ENCODE measurements at places on chromosomes 6 and 20.

DNA sequence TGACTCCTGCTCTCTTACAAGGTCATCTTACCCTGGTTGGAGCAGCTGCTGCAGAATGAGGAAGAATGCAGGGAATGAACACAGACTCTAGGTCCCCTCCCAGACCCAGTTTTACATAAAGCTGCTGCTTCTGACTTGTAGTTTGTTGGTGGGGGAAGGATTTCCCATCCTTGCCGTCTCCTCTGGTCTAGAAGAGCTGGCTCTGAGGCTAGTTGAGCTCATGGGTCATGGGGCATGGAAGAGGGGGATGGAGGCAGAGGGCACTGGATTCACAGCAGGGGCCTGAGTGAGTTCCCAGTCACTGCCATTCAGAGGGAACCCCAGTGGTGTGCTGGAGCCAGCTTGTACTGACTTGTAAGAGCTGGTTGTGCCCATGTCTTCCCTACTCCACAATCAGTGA lies 9.2 kb upstream of the GUCA1A start:
- DNase-seq, result no peak

DNA sequence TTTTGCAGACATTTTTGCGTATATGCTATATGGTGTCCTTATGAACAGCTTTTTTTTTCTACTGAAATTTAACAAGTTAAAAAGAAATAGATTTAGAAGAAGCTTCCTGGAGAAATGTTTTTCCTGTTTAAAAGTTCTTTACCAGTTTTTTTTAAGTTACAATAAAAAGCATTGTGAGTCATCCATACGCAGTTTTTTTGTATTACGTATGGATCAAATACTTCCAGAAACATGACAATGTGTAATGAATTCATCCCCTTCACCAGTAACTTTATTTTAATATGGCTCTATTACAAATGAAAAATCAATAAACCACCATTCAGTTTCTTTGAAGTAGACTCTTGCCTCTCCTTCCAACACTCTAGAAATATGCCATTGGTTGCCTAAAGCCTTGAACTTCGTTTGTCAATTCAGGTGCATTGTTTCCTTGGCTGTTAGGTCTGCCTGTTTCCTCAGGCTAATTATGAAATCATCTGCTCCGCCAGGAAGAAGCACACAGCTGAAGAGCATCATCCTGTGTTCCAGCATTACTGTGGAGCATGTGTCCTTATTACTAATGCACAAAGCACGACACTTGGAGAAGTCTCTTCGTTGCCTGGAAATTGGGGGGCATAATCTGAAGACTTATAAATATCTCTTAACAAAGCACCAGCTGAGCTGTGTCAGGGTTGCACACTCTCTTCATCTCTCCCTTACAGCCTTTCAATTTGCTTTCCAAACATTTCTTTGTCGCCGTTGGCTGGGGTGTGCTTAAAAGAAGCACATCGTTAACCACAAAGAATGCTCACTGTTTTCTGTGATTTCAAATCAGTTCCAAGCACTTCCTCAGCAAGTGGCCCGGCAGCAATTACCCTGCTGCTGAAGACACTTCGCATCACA lies 9.6 kb downstream of the MOXD1 start:
- no peak for DNase-seq

DNA sequence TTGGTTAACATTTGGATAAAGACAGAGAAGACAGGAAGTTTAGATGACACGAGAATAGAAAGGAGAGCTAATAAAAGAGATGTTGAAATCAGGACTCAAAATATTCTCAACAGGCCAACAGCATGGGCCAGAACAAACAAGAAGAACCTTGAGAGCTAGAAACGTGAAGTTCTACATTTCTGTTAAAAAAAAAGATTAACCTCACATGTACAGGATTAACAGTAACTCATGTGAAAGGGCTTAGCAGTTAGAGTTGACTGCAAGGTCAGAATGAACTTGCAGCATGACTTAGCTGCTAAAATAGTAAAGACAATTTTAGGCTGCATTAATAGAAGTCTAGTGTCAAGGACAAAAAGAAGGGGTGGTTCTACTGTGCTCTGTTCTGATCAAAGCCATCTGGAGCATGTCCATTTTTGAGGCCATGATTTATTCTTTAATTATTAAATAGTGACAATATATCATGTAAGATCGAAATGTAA lies 331.1 kb upstream of the HSF2 start:
- no peak for DNase-seq

DNA sequence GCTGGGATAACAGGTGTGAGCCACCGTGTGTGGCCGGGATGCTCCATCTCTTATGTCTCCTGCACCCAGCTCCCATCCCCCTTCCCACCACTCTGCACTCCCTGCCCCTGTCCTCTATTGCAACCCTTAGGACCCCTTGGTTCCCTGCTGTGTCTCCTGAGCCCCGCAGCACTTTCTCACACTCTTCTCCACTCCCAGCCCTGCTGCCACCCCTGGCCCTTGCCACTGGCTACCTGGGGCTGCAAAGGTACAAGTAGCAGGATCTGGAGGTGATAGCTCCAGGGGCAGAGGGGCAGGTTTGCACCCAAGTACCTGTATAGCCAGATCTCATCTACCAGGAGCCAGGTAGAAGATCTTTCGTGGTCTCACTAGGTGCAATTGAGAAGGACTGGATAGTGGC lies 6.6 kb upstream of the CPXM1 start:
- no peak for DNase-seq

DNA sequence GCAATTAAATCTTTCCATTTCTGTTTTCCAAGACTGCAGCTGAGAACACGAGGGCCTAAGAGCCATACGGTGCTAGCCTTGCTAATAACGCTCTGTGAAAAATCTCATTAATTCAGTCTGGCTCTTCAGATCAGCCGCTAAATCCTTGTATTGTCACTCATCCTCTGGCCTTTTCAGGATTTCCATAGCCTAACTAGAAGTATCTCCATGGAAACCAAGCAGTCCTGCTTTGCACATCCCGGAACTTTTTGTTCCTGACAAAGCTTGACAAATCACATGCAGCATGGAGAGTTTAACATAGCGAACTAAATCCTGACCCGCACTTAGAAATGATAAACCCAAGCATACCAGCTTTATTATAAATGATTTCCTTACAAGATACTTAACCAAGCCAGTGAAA lies 383.7 kb downstream of the CD83 start:
- DNase-seq, result no peak

GRCh38 chr6:149318581-149319286 lies 1.2 kb downstream of the TAB2 start:
- DNase-seq, result no peak

- DNase-seq, result no peak
These were observed 20.9 kb downstream of the IL17A start for GRCh38 chr6:52207066-52207465.

GRCh38 chr20:14375416-14375985 lies 38.1 kb upstream of the FLRT3 start:
- DNase-seq, result no peak

DNA sequence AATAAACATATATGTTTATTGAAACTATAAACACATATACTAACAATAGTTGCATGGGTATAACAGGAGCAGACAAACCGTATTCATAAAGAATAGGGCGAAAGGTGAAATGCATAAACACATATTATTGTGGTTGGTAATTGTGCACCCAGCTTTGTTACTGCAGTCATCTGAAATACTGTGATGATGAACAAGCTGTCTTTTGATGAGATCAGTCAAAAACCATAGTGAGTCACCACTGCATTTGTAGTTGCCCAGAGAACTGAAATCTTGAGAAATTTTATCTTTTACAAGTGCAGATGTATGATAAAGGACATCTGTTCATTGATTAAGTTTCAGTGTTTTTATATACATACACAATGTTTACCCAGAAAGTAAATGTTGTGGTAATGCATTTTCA lies 133.7 kb downstream of the MYO6 start:
- no peak for DNase-seq

DNA sequence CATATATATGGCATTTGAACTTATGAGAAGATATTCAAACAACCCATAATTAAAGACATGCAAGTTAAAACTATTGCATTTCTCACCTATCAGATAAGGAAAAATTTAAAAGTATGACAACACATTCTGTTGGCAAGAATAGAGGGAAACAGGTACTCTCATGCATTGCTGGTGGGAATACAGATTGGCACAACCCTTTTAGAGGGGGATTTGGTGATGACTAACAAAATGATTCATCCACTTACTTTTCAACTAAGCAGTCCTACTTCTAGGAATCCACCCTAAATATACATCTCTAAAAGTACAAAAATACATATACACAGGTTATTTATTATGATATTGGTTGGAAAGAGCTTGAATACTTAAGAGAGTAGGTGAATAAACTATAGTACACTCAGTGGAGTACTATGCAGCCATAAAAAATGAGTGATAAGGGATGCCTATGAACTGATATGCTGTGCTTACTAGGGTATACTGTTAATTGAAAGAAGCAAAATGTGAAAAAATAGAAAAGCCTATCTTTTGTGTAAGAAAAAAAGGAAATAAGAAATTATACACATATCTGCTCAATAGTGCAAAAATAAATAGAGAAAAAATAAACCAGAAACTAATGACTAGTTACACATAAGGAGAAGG lies 42.2 kb downstream of the ADAT2 start:
- no peak for DNase-seq

DNA sequence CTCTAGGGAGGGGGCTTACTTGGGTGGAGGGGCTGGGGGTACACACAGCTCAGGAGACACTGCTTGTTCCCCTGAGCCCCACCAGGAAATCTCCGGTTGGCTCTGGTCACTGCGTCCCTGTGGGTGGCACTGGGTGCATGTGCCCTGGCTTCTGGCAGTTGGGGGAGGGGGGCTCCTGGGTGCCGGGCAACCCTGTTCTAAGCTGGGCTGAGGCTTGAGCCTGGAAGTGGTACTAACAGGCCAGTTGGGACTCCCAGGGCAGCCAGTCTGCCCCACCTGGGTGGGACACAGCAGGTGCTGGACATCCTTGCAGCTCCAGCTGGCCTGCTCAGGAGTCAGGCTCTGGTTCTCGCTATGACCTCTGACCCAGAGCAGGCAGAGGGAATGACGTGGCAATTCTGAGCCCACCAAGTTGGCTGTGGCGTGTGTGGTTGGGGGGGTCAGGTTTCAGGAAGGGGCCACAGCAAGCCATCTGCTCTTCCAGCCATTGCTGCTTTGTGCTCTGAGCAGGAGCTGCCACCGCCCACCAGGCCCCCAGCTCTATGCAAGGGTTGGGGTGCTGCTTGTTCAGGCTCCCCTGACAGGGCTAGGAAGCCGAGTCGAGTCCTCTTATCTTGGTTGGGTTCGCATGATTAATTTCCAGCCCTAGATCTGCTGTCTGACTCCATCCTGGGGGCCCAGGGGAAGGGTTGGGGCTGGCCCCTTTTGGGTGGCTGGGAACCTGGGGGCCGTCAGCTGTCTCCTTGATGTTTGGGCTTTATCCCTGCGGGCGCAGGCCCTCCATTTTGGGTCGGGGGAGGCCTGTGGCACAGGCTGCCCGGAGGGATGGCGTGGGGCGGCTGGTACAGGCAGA lies 590 bp downstream of the C20orf204 start:
- DNase-seq, result no peak

- DNase-seq, result no peak
These were observed 193.5 kb downstream of the UBE3D start for GRCh38 chr6:82872185-82872584.

DNA sequence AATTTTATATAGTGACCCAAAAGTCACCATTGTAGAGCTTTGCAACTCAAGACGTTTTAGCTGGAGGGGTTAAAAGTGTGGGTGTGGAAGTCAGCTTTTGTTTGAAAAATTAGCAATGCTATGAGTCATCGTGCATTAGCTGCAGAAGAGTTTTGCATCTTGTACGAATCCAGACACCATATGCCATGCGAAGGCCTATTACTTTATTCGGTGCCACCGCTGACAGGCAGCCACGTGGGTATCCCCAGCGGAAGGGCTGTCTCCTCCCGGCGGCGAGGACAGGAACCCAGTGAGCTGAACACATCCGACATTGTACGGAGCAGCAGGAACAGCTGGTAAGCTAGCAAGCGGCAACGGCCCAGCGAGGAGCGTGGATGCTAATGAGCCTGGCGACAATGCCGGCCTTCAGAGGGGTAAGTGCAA lies 84.4 kb downstream of the INSM1 start:
- DNase-seq, result peak; percentile 64

GRCh38 chr6:152946995-152947394 lies 35.8 kb downstream of the FBXO5 start:
- DNase-seq, result no peak

DNA sequence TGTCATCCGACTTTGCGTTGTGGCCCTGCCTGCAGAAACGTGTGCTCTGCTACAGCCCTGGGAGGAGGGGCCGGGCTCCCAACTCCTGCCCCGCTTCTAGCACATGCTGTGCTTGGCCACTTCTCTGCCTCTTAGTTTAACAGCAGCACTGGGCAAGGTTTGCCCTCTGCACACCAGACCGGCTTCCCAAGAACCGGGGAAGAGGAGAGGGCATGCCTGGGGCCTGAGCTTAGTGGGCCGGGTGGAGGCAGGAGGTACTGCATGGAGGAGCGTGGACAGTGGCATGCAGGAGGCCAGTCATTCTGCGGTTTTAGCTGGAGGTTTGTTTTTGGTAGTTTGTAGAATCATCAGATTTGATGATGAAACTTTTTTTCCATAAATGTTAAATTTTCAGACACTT lies 45.5 kb downstream of the CEP43 start:
- DNase-seq, result no peak

DNA sequence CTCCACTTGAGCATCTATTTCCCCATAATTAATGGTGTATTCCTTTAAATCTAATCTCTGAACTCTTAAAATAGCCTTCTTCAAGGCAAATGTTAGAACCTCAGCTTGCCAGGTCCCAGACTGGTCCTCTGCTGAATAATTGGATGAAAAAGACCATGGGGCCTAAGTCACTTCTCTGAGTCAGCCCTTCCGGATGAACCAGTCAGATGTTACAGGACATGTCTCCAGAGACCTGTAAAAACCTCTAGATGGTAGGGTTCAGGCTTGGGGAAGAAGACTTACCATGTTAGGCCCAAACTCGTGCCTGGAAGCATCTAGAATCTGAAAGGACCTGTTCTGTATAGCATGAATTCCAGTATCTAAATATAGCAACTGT lies 97.3 kb downstream of the CDKAL1 start:
- no peak for DNase-seq

DNA sequence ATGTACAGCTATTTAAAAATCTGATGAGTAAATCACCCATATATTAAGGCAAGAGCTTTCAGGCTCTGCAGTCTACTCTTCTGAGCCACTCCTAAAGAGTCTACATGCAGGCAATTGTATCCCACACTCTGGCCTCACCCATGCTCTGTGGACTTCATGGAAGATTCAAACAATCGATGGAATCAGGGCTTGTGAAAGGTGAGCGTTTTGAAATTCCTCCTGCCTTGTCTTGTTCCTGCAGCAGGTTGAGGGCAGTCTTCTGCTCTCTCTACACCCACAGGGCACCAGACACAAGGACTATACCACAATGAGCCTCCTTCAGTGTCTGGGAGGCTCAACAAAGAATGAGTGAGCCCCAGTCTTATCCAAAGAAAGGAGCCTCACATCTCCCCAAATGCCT lies 51.1 kb downstream of the TBC1D7 start:
- no peak for DNase-seq

DNA sequence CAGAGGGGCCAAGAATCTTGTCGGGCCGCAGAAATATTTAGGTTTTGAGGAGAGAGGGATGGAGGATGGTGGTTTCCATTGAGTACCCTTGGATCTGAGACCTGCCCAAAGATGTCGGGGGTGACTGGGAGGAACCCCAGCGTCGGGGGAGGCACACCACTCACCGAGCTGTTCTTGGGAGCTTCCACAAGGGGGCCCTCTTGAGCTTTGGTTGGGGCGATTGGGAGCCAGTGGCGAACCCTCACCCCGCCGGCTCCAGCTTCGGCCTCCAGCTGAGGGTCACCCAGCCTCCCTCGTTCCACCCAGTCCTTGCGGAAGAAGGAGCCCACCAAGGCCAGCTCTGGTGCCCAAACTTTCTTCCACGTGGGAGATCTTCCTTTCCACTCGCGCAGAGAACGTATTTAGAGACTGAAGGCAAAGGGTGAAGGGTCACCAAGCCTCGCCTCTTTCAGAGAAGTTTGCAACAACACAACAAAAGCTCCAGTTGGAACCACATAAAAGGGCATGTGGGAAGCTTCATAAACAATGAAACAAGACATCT lies 33.6 kb downstream of the APCDD1L start:
- DNase-seq, result peak; percentile 75

Data from nephron progenitor cell (in vitro differentiated cells).